Lung (tissue), 17 donors: ENCODE measurements at places on chromosomes 4 and X. TPM values are rescaled to one million over a fixed set of nuclear protein-coding genes. Genes with fewer than 3 reads are reported as not detected.

Gene CITED1
- total RNA-seq = 1.8 TPM

Gene PDZD4
- 3.6 TPM for total RNA-seq

Gene HDX
- total RNA-seq = 3.8 TPM

Gene ERVMER34-1
- 0.83 TPM for total RNA-seq

Gene SH3BP2
- total RNA-seq = 49.9 TPM

Gene DIPK2B
- total RNA-seq = 31.9 TPM
